ENCODE measurements at places on chromosomes 4 and X.
A peak's percentile ranks its signal among the peaks of the same experiment; 100 is the strongest.

- DNase-seq: no peak
These were observed 433.7 kb upstream of the AMOT start for GRCh38 chrX:113274345-113274744.

GRCh38 chrX:150683536-150684146 lies 9.6 kb upstream of the MTMR1 start:
- DNase-seq: no peak

DNA sequence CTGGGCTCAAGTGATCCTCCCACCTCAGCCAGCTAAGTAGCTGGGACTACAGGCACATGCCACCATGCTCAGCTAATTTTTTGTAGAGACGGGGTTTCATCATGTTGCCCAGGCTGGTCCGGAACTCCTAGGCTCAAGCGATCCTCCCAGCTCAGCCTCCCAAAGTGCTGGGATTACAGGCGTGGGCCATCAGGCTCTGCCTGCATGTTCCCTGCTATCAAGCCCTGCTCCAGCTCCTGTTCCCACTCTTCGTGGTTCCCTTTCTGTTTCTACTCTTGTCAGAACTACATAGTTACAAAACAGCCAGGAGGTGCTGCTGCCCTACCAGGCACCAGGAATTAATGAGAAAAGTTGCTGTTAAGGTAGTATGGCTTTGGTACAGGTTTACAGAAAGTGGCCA lies 8.7 kb downstream of the TIMP1 start:
- DNase-seq: no peak

DNA sequence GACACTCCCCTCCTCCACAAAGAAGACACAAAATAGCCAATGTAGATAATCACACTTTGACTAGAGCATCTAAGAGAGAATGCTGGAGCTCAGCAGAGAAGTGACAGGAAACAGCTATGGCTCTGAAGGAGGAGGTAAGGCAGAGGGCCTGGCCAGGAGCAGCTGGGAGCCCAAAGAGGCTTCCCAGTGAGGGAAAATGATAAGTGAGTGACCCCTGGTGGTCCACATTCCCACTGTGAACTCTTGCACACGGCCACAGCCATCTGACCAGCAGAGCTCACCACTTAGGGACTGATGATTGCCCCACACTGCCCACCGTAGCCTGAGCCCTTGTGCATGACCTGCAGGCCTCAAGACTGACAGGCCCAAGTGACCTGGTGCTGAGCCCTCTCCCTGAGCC lies 162.7 kb upstream of the GALNTL6 start:
- DNase-seq: peak; percentile 23

- no peak for DNase-seq
These were observed 102.7 kb downstream of the CHRNA9 start for GRCh38 chr4:40437741-40438383.

GRCh38 chr4:55363691-55364351 lies 17.8 kb downstream of the SRD5A3 start:
- no peak for DNase-seq

DNA sequence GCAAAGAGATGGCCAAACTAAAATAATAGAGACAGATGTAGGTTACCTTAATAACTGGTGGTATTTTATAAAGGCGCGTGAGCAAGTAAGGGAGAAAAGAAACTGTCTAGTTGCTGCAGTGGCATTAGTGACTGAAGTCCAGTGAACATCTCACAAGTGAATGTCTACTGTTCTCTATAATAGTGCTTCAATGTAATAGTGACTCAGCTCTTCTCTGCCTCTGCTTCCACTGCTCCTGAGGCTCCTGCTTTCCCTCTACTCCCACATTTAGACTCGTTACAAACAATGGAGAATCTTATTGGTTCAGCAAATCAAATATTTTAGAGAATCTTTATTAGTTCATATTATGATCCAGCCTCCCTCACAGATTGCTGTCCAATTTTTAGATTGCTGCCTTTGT lies 779.1 kb upstream of the HTR2C start:
- no peak for DNase-seq

DNA sequence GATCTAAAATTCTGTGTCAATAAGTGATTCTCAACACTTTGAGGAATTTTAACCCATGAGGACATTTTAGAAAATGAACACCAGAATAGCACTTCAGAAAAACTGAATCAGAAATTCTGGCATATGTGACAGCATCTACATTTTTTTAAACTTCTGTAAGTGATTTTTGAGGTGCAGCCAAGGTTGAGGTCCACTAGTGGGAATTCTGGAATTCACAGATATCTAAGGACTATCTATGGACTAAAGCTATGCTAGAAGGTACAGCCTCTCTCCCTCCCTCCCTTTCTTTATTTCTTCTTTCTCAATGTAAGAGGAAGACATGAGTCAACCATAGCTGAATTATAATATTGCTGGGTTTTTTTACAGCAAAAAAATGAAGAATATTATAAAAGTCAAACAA lies 508.2 kb upstream of the ATOH1 start:
- no peak for DNase-seq

GRCh38 chrX:129786210-129786651 lies 6.5 kb downstream of the SASH3 start:
- DNase-seq: no peak

GRCh38 chrX:110284159-110284558 lies 33.7 kb downstream of the AMMECR1 start:
- DNase-seq: no peak

GRCh38 chrX:35617836-35618235 lies 180.3 kb upstream of the MAGEB16 start:
- DNase-seq: no peak

DNA sequence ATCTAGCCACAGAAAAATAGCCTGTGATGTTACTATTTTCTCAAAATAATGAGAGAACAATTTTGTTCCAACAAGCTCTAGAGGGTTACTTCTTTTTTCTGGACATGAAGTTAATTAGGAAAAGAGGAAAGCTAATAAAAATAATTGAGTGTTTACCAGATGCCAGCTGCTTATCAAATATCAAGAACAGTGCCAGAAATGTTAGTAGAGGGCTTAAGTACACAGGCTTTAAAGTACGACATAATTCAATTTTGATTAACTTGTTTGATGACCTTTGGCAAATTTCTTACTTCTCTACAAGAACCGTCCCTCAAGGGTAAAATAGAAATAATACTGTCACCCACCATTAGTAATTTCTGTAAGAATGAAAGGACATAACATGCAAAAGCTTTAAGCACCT lies 977.0 kb downstream of the FSTL5 start:
- no peak for DNase-seq

DNA sequence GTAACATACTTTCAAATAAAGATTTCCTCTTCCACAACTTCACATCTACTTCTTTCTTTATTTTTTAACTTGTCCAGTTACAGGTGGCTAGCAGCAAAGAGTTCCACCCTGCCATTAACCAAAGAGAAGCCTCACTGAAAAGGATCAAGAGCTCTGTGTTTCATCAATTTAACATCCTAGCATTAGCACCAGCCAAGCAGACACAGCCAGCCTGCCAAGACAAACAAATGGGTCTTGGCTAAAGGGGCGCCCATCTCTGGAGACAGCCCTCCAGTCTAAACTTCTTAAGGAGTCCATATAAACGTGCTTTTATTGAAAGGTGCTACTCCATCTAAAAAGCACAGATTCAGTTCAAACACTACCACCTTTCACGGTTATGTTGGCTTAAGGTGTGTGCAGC lies 105.3 kb downstream of the ADAMTS3 start:
- DNase-seq: no peak

- DNase-seq: no peak
These were observed 34.1 kb upstream of the SORCS2 start for GRCh38 chr4:7158081-7158750.

- DNase-seq: no peak
These were observed 102.1 kb upstream of the AP1S2 start for GRCh38 chrX:15956681-15957080.

GRCh38 chr4:114052227-114052626 lies 72.8 kb upstream of the ARSJ start:
- DNase-seq: no peak

DNA sequence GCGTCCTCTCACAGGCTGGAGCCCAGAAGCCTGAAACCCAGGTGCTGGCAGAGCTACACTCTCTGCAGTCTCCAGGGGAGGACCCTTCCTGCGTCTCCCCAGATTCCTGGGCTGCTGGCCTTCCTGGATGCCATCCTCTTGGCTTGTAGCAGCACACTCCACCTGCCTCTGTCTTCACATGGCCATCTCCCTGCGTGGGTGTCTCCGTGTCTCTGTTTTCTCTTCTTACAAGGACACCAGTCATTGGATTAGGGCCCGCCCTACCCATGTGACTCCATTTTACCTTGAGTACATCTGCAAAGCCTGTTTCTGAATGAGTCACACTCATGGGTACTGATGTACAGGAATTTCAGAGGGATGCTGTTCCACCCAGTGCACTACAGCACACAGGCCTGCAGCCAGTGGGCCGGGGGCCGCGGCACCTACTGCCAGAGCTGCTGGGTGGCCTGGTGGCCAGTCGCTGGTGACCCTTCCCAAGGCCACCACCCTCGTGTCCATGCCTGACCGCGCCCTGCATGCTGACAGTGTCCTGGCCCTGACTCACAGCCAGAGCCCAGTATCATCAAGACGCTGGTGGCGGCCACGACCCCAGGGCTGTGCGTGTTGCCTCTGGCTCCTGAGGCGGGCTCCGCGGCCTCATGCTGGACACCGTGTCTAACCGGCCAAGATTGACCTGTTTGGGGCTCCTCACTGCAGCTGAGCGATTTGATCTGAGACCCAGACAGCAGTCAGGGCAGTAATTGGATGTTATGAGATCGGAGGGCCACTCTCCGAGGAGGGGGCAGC lies 63.6 kb upstream of the NKX1-1 start:
- peak; percentile 9 for DNase-seq

DNA sequence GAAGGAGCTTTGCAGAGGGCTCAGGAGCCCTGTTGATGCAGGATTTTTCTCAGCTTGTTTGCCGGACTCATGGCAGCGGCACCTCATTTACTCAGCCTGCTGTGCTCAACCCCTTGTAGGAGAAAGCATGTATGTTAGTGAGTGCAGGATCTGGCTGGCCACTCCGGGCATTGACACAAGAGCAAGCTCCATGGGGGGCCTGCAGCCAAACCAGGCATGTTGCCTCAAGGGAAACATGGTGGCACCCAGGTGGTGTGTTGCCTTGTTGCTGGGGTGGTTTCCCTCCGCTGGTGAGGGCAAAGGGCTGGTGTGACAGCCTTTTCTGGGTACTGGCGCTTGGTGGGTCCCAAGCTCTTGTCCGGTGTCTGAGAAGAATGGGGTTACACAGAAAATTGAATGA lies 189.3 kb upstream of the ANXA3 start:
- peak; percentile 19 for DNase-seq

DNA sequence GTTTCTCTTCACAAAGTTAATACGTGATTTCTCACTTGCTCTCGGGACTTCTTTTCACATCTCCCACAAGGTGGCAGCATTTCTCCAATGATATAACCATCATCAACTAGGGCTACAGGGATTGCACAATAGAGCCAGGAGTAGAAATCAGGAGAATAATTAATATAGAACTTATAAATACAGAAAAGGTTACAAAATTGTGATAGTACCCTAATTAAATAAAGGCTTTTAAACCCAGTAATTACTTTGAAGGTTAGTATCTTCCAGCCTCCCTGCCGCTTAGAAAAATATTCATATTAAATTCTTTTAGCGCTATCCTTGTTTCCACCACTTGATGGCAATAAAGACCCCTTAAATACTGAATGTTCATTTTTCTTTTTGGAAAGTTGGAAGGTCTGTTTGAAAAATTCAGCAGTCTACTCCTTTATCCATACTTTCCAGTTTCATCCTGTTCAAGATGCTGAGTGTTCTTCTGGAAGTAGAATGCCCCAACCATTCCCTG lies 65.8 kb downstream of the RASGEF1B start:
- DNase-seq: no peak

DNA sequence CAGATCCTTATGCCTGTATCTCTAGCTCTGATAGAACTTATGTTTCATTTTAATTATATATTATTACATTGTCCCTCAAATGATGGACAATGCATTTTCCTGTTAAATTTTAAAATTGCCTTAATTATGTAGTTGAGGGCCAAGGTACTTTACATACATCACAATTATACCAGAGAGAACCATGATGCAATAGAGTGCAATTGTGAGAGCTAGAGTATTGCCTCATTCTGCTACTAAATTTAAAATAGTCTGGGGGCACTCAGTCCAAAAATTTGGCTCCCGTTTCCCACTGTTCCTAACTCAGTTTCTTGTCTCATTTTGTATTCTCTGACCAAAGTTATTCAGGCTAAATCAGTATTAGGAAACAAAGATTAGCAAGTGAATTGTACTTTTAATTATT lies 378.5 kb upstream of the ZFP42 start:
- DNase-seq: no peak

DNA sequence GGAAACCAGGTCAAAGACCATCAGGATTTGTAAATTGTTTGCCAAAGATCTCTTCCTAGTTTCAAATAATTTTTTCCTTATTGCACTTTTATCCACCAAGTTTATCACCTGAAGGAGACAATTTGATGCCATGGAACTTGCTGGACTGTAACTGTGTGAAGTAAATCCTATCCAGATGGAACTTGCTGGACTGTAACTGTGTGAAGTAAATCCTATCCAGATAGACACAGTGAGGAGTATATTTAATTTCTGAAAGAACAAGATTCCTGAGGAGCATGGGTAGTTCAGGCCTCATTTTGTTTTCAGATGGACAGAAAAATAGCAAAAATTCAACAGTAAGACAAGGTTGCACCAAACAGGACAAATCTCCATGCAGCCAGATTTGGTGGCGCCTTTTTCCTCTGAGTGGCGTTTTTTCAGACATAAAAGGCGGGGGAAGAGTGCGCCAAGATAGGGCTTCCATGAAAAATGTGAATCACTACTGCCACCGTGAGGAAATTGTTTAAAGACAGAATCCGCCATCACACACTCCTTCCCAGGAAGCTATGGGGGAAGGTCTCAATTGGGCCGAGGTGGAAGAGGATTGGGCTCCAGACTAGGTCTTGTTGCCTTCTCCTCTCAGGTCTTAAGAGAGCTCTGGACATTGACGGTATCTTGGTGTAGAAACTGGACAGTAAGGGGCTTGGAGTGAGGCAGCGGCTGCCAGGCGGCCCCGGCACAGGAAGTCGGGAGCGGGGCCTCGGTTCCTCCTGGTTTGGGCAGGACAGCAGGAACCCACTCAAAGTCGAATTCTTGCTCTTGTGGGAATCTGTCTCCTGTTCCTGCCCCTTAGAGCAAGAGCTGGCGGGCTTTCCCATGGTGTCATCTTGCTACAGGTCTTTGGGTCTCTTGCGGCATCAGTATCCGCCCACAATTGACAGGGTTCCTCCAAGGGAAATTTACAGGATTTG lies 234.7 kb downstream of the OR13H1 start:
- no peak for DNase-seq

DNA sequence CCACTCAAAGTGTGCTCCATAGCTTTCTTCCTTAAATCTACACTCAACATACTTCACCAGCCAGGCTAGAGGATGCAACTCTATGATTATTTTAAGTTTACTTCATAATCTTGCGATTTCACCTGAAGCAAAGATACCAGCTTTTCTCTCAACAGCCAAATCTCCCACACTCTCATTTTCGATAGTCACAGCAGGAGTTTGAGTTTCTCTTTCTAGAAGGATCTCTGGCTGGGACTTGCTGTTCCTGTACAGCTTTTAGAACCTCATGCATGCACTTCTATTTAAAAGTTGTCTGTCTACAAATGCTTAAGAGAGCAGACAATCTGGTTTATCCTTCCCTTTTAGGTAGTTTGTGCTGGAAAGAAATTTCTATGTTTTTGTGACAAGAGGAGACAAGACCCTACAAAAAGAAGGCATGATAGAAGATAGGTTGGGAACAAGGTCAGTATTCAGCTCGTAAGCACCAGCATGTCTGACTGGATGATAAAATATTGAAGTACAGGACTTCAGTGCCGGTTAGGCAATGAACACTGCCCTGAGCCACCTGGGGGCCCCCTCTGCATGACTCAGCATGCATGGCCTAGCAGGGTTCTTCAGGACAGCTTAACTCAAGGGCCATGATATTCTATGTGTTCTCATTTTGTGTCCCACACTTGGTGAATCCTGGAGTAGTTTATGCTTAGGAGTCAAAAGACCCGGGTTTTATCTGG lies 65.6 kb downstream of the ATXN3L start:
- no peak for DNase-seq

Data from WTC11 (cell line).